GM04504 (cell line): ENCODE measurements at places on chromosomes 5 and 9.

GRCh38 chr5:151191661-151192060, 32.2 kb downstream of the CCDC69 start:
- no peak for DNase-seq

GRCh38 chr9:3346549-3346948, 179.3 kb downstream of the RFX3 start:
- DNase-seq: no peak

DNA sequence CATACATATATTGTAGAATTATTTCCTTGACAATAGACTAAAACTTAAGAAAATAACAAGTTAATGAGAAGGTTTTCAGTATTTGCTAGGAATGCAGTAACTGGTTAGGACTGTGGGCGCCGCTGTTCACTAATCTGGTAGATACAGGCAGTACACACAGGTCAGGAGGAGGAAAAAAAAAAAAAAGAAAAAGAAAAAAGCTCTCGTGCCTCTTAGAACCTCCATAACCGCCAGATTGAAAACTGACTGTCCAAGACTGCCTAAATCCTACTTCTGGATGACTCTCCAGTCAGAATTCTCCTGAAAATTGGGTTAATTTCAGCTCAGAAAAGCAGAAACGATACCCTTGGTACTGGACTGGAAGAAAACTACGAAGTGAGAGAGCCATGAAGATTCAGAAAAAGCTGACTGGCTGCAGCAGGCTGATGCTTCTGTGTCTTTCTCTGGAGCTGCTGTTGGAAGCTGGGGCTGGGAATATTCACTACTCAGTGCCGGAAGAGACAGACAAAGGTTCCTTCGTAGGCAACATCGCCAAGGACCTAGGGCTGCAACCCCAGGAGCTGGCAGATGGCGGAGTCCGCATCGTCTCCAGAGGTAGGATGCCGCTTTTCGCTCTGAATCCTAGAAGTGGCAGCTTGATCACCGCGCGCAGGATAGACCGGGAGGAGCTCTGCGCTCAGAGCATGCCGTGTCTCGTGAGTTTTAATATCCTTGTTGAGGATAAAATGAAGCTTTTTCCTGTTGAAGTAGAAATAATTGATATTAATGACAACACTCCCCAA, at the start of gene PCDHGA1:
TSS of gene PCDHGA1 (plus strand) at position 216 of the 782 bp plus-strand sequence.
- DNase-seq: no peak

DNA sequence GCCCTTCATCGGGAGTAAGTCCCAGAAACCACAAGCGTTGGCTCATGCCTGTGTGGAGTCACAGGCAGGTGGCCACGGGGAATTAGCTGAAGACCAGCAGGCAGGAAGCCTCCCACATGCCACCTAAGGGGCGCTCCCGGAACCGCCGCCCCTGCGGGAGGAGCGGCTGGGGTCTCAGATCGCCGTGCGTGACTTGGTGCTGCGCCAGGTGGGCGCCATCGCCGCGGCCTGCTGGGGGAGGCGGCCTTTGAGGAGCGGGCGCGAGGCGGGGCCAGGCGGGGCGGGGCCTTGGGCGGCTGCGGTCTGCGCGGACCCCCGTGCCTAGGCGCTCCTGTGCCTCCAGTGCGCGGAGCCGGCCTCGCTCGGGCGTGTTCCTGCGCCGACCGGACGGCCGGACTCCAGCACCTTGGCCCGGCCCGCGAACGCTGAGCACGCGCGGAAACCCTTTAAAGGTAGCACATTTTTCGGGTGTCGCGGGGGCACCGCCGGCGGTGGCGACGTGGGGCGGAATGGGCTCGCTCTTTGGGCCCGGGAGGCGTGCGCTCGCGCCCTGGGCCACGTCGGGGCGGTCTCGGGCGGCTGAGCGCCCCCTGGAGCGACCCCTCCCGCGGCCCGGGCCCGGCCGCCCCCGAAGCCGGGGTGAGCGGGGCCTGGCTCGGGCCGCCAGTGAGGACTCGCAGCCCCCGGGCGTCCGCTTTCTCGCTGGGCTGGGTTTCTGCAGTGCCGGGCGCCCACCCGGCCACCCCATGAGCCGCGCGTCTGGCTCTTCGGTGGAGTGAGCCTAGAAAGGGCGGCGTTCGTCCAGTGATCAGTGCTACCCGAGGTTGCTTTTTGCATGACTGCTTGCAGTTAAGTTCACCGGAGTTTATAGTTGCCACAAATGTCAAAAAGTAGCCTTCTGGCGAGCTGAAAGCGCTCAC, 24.5 kb downstream of the LECT2 start:
- DNase-seq: no peak

DNA sequence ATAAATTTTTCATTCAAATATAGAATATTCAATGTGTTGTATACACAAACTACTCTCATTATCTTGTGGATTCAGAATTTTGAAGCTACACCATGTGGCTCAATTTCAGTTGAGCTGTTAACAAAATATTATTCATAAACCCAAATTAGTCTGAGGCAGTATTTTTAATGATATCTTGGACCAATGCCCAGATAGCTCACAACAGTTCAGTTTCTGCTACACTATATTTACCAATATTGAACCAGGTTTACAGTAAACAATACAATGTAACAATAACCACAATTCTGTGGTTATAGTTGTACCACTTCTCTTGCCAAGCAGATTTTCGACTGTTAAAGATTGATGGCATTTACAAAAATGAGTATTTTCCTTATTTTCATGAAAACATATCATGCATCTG, 99.9 kb downstream of the SSBP2 start:
- DNase-seq: no peak

DNA sequence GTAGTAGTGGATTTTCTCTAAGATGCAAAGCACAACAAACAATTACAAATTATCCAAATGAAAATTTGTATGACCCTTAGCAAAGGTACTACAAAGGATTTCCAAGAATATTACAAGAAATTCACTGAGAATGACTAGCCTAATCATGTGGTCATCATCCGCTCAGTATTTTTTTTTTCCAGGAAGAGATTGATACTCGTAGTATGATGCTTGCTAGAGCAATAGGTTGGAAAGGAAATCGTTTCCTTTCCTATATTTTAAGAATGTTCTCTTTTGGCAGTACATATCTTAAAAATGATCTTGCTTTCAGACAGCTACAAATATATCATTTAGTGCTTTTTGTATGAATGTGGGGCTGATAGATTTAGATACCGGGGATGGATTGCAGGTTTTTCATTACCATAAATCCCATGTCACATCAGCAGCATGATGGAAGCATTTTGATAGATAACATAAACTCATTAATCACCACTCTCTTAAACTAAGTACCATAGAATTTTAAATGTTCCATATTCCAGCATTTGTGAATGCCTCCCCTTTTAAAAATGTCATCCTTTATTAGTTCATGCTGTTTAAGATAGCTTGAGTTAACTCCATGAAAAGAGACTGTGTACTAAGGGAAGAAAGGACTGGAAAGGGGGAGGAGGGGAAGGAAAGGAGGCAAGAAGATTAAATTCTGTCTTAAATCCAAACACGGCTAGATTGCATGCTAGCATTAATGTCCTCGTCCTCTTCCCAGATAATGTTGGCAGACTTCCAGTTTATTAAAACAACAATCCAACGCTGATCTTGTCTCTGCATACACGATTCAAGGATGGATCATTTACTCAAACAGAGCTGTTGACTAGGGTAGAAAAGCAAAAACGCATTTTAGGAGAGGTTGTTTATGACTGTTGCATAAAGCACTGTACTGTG, 311.7 kb upstream of the ZNF608 start:
- no peak for DNase-seq

DNA sequence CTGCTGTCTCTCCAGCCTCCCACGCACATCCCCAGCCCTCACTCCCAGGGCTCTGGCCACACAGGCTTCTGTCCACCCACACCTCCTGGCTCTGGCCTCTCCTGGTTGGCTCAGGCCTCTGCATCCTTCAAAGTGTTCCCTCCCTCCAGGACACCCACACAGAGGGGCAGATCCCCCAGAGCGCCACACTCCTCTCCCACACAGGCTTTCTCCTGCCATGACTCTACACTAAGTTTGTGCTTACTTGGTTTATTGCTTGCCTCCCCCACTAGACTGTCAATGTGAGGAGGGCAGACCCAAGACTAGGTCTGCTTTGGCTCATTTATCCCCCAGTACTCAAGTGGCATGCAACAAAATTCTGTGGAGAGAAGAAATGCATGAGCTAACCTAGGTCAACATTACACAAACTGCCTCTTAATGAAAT, 67.0 kb upstream of the SPOCK1 start:
- no peak for DNase-seq

GRCh38 chr5:51214746-51215145, 168.5 kb upstream of the ISL1 start:
- DNase-seq: no peak
